Activated CD4-positive, CD25-positive, alpha-beta regulatory T cell treated with anti-CD3 and anti-CD28 coated beads, Interleukin-2, amount 50 U/mL, for 72 hours (primary cell): ENCODE measurements at places on chromosomes 12 and 14.
A peak's percentile ranks its signal among the peaks of the same experiment; 100 is the strongest.

DNA sequence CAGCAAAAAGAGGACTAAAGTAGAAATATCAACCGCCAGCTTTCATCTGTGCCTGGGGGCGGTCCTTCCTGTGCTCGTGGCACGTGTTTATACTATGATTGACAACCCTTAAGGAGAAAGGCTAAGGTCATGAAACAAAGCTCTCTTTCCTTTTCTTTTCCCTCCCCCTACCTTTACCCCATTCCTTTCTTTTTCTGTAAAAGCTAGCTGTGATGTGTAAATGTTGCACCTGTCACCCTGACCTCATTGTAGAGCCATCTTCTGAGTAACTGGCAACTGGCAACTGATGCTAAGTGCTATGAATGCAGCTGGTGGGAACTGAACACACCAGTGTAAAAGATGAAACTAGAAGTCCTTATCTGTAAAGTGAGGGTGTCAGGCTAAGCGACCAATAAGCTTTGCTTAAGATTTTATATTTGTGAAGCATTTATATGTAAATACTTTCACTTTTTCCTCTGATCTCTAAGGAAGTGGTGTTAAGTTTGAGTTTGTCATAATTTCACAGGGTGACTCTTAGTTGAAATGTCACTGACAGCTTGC, 102.8 kb upstream of the BCAT1 start:
- peak; percentile 35 for DNase-seq

DNA sequence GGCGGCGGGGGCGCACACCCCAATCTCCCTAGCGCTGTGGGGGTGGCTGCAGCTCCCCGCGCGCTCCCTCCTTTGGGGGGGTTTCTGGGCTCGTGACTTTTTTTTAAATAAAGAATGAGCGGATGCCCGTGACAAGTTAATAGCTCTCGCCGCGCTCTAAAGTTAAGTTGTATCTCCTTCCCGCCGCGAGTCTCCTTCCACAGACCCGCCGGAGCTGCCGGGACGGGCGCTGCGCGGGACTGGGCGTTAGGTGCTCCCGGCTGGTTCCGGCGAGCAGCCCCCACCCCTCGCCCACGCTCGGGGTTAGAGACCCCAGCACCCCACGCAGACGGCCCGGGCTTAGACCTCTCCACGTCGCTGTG, 82.6 kb upstream of the HMGA2 start:
- DNase-seq, result no peak

DNA sequence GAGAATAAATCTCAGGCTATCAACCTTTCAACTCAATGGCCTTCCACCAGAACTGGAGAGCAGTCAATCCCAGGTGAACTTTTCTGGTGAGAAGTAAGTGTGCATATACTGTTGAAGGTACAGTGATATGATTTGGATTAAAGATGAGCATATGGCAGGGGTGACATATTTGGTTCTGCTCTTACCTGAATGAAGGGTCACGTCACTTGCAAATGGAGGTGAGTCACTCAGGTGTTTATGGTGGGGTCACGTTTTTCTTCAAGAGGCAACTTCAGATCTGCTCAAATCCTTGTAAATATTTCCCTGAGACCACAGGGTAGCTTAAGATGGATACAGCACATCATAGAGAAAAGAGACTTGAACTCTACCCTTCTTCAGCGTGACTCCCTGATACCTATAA, 143.2 kb downstream of the BRMS1L start:
- DNase-seq, result no peak

- no peak for DNase-seq
Measured at GRCh38 chr14:103899833-103900232, 28.4 kb upstream of the TDRD9 start.

GRCh38 chr12:3473171-3473570, 17.8 kb upstream of the PRMT8 start:
- no peak for DNase-seq

- no peak for DNase-seq
Measured at GRCh38 chr12:113234483-113234882, 13.2 kb downstream of the TPCN1 start.

GRCh38 chr12:54173066-54173726, 15.6 kb downstream of the SMUG1 start:
- peak; percentile 37 for DNase-seq

DNA sequence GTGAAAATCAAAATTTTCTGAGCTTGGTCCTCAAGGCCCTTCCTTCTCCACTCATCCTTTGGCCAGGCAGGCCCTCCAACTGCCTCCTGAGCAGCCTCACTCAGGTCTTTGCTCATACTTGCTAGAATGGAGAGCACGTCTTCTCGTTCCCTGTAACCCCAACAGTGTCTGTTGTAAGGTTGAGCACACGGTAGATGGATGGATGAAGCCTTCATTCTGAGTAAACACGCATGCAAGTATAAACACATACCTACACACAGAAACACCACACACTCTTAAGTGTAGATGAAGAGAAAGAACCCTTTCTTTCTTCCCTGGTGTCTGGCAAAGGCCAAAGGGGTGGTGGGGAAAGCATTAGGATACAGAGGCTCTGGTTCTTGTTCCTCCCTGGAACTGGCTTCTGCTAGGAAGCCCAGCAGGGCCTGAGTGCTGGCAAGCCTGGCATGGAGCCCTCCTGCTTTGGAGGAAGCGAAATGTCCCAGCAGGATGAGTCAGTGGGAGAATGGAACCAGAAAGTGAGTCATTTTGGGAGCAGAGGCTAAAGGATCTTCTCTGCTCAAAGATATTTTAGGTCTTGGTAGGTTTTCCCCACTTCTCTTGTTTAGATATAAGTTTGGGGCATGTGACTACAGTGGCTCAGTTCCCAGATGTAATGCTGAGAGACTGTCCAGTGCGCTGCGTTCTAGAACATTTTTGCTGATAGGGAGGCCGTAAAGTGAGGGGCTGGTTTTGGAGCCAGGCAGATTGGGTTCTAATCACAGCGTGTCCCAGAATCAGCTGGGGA, 127.4 kb downstream of the CACNA1C start:
- DNase-seq, result no peak
